GM12864 (cell line): ENCODE measurements at places on chromosomes 11 and 22.

DNA sequence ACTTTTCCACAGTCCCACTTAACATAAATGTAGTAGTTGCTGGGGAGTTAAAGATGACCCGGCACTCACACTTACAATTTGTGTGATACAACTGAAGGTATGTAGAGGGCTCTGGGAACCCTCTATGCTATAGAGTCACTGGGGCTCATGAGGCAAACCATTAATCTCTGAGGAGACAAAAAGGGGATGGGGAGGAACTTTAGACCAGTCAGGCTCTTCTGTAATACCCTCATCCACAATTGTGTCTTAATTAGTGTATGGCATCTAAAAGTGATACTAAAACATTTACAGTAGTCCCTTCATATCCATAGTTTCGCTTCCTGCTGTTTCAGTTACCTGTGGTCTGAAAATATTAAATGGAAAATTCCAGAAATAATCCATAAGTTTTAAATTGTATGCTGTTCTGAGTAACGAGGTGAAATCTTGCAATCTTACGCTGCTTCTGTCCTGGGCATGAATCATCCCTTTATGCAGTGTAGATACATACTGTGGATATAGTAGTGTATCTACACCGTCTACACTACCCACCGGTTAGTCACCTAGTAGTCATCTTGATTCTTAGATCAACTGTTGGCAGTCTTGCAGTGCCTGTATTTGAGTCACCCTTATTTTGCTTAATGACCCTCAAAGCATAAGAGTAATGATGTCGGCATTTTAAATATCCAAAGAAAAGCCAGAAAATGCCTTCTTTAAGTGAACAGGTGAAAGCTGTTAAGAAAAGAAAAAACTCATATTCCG, 12.2 kb downstream of the CBL start:
- no peak for DNase-seq

GRCh38 chr11:19673924-19674729, 38.5 kb upstream of the NAV2 start:
- no peak for DNase-seq

GRCh38 chr11:104672897-104673296, 225.4 kb downstream of the CASP12 start:
- DNase-seq: no peak

GRCh38 chr22:25360411-25360810, 141.0 kb downstream of the CRYBB2 start:
- no peak for DNase-seq

DNA sequence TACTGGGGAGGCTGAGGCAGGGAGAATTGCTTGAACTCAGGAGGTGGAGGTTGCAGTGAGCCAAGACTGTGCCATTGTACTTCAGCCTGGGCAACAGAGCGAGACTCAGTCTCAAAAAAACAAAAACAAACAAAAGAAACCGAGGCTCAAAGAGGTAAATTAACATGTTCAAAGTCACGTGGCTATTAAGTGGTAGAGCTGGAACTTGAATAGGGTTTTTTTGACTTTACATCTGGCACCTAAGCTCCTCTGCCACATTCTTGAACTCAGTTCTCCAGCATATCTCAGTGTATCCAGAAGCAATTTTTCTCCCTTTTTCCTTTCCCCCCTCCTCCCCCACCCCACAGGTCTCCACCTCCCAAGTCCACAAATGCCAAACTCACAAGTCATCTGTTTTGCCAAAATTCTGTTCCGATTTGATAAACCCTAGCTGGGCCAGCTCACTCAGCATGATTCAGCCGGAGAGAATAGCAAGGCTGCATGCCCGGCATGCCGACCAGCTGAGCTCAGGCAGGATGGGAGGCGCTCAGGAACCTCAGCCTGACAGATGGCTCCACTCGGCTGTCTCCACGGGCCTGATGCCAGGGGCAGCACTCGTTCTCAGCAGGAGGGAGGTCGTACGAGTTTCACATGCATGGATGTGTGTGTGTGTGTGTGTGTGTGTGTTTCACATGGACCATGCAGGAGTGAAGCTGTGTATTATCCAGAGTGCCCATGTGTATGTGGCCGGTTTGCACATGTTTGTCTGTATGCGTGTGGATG, 63.2 kb upstream of the RRAS2 start:
- no peak for DNase-seq

DNA sequence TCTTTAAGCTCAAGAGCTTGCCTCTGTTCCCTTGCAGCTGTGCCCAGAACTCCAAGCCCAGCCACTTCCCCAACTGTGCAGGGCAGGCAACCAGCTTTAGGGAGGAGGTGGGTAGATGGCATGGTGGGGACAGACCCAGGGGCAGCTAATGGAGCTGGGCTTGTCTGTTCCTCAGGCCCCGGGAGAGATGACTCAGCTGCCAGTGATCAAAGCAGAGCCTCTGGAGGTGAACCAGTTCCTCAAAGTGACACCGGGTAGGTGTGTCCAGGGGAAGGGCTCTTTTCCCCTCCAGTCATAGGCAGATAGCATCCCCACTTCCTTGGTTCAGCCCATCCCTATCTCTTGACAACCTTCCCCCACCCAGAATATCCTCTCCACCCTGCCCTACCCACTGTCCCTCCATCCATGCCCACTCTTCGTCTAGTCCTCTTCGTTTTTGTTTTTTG, 32.4 kb downstream of the CREB3L1 start:
- DNase-seq: no peak

GRCh38 chr11:34970033-34970432, 53.6 kb downstream of the PDHX start:
- DNase-seq: no peak

DNA sequence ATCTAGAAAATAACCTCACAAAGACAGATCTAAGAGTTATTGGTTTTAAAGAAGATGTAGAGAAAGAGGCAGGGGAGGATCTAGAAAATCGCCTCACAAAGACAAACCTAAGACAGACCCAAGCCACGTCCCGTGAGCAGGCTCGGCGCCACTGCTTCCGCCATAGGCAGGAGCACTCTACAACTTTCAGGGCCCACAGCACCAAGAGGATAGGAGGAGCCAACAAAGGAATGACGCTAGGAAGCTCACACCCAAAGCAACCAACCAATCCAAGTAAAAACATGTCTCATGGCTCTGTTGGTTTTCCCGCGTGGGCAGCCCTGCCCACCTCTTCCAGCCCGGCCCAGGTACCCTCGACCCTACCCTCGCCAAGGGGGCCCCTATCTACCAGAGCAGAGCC, 4167.4 kb upstream of the OR11H1 start:
- DNase-seq: no peak

DNA sequence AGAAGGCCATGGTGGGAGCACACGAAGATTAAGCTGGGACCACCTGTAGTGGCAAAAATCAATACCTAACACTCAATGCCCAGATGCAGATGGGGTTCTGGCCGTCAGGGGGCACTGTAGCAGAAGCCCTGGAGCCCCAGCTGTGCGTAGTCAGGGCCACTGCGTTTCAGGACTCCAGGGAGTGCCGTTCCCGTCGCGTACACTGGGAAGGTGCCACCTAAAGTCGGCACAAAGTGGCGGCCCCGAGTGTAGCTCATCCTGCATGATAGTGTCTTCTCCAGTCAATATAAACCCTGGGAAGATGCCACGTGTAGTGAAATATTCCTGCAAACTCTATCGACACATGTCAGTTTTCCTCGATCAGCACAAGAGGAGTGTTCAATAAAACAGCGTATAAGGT, 123.8 kb upstream of the NTM start:
- DNase-seq: no peak
